M059J (cell line): ENCODE measurements at places on chromosomes 5 and 9. TPM values are rescaled to one million over a fixed set of nuclear protein-coding genes. Genes with fewer than 3 reads are reported as not detected.

GRCh38 chr5:72428669-72429068 is 78.5 kb downstream of the ZNF366 start:
- DNase-seq, result no peak

GRCh38 chr5:175452166-175452565 is 8.2 kb upstream of the DRD1 start:
- DNase-seq, result no peak

Gene CDH9
- total RNA-seq, result not detected in 2 replicates

- DNase-seq, result peak; percentile 73
Observed at GRCh38 chr5:60541980-60542379, 158.0 kb downstream of the DEPDC1B start.

DNA sequence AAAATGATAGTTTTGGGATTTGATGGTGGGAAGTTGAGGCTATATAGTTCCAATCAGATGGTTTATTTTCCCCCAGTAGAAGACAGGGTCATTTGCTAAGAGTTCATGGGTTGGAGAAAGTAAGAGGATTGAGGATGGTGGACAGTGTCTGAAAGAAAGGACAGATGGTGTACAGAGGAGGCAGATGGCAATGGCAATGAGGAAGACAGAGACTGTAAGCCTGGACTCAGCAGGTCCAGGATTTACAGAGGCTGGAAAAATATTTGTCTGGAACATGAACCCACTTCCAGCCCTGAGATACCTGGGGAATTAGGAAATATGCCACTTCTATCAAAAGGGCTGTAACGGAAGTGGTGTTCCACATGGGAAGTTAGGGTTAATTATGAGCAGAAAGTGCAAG is 84.5 kb downstream of the PCSK1 start:
- no peak for DNase-seq

DNA sequence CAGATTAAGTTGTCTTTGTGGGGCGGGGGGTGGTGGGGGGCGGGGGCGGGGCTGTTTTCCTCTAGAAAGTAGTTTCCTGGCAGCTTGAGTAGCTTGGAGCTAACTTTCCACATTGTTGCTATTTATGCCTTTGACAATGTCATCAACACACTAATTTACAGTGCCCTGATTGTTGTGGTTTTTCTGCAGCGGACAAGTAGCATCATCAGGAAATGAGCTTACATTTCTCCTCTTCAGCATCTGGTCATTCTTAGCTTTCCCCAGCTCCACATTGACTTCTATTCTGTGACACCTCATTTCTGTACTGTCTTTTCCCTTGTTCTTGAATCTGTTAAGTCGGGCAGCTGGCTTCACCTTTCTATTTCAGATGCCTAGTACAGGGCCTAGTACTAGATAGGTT is 112.3 kb upstream of the RAD23B start:
- DNase-seq, result no peak

GRCh38 chr9:6911901-6912638 is 154.3 kb downstream of the KDM4C start:
- no peak for DNase-seq

DNA sequence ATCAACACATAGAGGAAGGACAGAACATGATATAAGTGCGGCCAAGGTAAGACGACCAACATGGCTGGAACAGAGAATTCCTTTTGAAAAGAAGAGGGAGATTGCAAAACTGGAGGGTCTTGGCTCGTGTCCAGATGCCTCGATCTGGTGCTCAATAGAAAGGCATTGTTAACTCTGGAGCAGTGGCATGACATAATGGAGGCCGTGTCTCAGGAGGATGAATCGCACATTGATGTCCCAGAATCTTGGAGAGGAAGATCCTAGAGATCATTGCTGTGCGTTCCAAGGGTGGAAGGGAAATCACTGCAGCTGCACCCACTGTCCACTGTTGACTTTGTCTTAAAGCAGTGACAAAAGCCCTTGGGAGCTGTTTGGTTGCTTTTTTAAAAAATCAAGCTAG is 30.9 kb downstream of the GRAMD2B start:
- DNase-seq, result no peak

GRCh38 chr5:89190515-89191265 is 307.7 kb upstream of the MEF2C start:
- no peak for DNase-seq

Gene SLC4A9
- not detected in 2 replicates for total RNA-seq

DNA sequence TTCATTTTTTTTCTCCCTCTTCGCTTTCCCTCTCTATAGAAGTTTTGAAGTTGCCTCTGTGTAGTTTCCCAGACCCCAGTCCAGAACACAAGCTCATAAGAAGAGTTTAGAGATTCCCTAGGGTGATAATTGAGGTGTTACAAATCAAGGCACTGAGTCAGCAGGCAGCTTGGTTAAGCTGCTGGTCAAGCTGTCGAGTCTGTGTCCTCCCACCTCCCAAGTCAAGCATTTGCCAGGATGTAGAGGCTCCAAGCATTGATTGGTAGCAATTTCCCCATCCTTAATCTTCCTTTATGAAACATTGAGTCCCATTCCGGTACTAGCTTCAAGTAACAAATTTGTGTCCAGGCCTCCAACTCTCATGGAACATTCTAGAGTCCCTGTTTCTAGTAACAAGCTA is 47.5 kb upstream of the SLC1A1 start:
- no peak for DNase-seq

Gene EPB41L4A
- not detected in 2 replicates for total RNA-seq

DNA sequence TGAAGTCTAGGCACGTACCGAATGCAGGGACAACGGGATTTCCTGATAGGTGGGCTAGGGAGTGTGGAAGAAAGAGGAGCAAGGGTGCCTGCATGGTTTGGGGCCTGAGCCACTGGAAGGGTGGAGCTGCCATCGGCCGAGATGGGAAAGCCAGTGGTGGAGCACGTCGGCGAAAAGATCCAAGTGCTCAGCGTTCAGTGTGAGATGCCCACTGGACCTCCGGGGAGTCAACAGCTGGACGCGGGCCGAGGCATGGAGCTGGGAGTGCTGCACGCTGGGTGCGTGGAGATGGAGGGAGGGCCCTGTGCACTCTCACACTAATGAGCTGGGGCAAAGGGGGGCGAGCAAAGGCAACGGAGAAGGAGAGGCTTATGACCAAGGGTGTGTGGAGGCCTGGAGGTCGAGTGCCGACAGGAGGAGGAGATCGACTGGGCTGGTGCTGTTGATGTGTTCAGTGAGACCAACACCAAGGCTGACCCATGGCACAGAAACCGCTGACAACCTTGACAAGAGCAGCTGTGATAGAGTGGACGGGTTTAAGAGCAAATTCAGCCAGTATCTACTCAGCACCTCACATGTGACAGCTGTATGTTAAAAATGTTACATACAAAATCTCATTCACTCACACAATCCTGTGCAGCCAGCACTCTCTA is 85.7 kb downstream of the STK10 start:
- no peak for DNase-seq
